CD4-positive, alpha-beta T cell treated with Interleukin-6 for 4 hours (primary cell): ENCODE measurements at places on chromosomes 7 and 10.

DNA sequence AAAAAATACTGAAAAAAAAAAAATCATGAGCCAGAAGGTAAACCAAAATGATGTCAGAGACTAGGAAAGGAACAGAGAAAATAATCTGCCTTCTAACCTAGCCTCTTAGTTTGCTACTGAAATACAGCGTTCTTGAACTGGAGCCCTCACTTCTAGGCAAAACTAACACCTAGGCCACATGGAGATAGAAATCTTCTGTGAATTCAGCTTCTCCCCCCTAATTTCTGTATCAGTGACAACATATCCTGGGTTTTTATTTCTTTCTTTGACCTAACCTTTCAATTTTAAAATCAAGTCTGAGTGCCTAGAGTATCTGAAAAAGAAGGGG, 100.1 kb upstream of the GLCCI1 start:
- no peak for DNase-seq

GRCh38 chr7:89849052-89849451, 305.2 kb upstream of the STEAP1 start:
- DNase-seq: no peak

DNA sequence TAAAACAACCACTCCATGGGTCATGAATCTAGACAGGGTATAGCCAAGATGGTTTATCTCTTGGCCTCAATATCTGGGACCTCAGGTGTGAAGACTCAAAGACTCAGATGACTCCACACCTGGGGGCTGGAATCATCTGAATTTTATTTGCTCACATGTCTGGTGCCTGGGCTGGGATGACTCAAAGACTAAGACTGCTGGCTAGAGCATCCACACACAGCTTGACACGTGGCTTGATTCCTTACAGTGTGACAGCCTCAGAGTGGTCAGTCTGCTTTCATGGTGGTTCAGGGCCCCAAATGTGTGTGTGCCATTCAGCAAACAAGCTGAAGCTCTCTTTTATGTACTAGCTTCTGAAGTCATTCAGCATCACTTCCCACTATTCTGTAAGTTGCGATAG, 333.7 kb downstream of the RNLS start:
- DNase-seq: no peak

DNA sequence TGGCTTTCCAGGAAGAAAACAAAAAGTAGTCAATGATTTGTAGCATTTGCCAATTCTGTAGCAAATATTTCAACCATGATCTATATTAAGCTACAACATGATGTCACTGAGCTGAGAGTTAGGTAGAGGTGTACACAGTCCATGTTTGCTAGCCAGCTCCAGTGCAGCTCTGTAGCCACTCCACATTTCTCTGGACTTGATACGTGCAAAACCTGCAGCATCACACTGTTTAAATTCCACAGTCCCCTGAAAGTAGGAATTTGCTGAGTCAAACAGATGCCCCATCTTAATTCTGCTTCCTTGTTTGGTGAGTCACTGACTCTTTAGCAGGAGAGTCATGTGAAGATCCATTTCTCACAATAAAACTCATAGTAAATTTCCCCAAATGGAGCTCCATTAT, 89.8 kb upstream of the LRRTM3 start:
- DNase-seq: no peak

DNA sequence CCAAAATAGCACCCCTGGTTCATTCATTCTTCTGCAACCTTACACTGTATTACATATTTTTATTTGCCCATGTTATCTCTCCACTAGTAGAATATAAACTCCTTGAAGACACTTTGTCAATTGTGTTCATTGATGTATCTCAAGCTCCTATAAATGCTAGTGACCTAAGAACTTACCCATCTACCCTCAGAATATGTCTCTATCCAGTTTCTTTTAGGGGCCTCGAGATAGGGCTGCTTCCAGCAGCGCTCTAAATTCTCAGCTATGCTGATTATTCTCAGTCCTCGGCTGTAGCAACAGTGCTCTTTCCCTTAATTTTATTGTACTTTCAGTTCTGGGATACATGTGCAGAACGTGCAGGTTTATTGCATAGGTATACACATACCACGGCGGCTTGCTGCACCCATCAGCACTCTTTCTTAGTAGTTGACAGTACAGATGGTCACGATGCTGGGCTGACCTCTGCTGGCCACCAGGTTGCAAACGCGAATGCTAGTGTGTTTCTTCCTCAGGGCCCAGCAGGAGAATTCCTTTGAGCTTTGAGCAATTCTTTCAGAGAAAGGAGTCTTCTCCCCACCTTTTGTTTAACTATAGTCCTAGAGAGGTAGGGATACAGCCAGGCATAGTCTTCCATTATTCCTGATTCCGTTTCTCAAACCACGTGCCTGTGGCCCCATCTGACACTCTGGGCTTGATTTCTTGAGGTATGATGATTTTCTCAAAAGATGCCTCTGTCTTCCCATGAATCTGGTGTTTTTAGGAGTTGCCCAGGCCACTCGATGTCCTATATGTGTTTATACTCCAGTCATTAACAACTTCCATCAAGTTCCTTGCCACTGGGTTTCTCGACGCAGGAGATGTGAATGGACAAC, 49.1 kb upstream of the CDC14C start:
- no peak for DNase-seq

DNA sequence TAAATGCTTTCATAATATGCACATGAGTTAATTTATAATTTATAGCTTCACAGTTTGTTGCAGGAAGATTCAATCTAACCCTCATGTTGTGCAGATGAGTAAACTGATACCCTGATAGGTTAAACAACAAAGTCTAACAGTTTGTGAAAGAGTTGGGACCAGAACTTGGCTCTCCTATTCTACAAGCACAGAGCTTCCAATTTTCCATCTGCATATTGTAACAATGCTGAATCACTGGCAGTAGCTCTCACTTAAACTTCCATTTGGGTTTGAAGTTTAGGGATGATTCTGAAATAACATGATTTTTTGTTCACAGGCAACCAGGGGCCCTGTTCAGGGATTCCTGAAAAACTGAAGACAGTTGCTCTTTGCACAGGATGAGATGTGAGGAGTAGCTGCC, 179.3 kb downstream of the XPNPEP1 start:
- no peak for DNase-seq

DNA sequence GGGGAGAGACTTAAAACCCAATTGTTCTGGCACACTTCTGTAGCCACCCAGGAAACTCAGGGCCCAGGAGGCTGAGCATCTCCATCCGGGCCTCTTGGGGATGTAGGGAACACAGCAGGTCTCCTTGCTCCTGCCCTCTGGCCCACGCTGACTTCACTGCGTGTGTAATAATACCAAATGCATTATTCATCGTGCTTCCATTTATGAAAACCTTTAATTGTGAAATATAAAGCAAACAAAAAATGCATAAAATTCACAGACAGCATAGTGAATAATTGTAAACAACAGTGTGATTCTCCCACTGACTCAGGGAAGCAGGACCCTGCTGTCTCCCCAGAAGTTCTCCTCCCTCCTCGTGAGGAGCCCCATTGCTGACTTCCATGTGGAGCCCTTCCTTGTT, 70.3 kb upstream of the SHH start:
- no peak for DNase-seq

- no peak for DNase-seq
Observed at GRCh38 chr7:13981070-13981469, 8.4 kb downstream of the ETV1 start.

DNA sequence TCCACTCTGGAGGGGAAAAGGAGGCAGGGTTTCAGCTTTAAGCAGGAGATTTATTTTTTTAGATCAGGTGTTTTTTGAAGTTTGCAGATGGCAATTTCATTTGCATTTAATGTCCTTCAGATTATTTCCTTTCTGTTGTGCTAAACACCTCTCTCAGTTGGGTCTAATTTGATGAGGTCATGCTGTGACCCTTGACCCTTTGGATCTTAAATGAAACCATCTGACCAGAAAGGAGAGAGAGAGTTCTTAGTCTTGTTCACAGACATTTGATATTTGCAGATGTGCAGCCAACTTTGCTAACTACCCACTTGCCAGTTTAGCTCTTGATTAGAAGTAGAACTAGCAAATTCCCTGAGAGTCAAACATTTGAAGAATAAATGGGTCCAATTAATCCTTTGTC, 101.5 kb upstream of the RAB11FIP2 start:
- no peak for DNase-seq

- no peak for DNase-seq
Observed at GRCh38 chr10:49284356-49284755, 14.6 kb upstream of the C10orf71 start.

- DNase-seq: no peak
Observed at GRCh38 chr10:661597-662222, 27.8 kb downstream of the DIP2C start.

- DNase-seq: no peak
Observed at GRCh38 chr7:30302656-30303311, 18.4 kb downstream of the ZNRF2 start.

GRCh38 chr10:87925570-87925969, 62.1 kb downstream of the PTEN start:
- DNase-seq: no peak

DNA sequence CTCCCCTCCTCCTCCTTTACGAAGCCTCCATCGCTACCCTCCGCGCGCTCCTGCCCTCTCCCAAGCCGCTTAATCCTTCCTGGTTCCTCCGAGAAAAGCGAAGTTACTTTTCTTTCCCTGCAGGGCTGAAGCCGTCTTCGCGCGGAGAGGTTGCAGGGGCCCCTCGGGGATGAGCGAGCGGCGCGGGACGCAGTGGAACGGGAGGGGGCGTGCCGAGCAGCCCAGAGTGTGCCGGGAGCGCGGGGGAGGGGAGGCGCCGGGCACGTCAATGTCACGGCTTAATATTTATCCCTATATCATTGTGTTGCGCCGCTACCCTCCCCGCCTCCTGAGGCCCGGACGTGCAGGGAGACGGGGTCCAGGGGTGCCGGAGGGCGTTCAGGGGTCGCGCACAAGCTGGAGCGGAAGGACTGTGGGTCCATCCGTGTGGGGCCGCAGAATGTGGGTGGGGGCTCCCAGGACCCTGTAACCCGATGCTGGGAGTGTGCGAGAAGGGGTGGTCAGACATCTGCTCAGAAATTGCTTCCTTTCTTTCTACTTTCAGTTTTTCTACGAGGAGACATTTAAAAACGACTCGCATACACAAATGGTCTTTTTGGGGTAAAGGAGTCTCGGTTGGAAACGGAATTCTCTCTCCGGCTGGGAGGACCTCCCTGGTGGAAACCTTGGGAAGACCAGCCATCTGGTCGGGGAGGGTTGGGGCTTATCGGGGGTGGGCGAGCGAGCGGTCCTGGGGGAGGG, 2.4 kb downstream of the CDK6 start:
- peak; percentile 83 for DNase-seq

DNA sequence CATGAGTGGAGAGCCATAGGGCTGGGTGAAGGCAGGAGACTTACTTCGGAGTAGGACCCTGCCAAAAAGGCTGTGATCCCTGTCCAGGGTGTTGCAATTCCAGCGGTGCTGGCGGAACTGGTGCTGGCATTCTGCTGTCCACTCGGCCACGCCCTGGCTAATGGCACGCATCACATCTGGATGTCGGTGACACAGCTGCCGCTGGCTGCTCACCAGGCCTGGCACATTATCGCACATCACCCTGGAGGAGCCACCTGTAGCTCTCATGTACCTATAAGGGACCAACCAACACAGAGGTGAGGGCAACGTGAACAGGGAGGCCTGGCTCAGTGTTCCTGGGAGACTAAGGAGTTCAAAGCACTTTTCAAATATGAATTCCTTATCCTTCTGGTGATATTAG, 2.3 kb downstream of the WNT2 start:
- no peak for DNase-seq

GRCh38 chr10:129320340-129320739, 146.7 kb upstream of the MGMT start:
- DNase-seq: no peak

GRCh38 chr10:110225441-110225755, 18.0 kb downstream of the MXI1 start:
- no peak for DNase-seq

GRCh38 chr7:139583826-139584553, 60.5 kb downstream of the CLEC2L start:
- no peak for DNase-seq

GRCh38 chr10:29924436-29924835, 134.9 kb downstream of the JCAD start:
- no peak for DNase-seq

- no peak for DNase-seq
Observed at GRCh38 chr7:46162609-46163008, 241.5 kb upstream of the IGFBP3 start.

- no peak for DNase-seq
Observed at GRCh38 chr10:24982319-24983112, 30.1 kb upstream of the PRTFDC1 start.

GRCh38 chr10:15428681-15429080, 57.6 kb upstream of the FAM171A1 start:
- no peak for DNase-seq

DNA sequence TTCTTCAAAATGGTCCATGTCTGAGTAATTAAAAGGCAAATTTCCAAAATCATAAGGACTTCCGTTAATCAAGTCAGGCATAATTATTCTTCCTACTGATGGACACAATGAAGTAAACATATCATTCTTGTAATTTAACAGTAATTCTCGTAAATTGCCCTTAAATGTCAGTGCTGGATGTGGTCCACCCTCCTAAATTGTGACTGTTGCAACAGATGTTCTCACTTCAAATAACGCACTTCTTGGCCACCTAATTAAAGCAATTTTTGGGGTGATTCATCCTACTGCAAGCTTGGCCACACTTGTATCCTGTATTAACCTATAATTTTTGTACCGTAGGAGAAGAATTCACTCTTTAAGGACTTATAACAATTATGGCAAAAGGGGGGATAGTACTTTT, 1.9 kb downstream of the COL1A2 start:
- DNase-seq: no peak

DNA sequence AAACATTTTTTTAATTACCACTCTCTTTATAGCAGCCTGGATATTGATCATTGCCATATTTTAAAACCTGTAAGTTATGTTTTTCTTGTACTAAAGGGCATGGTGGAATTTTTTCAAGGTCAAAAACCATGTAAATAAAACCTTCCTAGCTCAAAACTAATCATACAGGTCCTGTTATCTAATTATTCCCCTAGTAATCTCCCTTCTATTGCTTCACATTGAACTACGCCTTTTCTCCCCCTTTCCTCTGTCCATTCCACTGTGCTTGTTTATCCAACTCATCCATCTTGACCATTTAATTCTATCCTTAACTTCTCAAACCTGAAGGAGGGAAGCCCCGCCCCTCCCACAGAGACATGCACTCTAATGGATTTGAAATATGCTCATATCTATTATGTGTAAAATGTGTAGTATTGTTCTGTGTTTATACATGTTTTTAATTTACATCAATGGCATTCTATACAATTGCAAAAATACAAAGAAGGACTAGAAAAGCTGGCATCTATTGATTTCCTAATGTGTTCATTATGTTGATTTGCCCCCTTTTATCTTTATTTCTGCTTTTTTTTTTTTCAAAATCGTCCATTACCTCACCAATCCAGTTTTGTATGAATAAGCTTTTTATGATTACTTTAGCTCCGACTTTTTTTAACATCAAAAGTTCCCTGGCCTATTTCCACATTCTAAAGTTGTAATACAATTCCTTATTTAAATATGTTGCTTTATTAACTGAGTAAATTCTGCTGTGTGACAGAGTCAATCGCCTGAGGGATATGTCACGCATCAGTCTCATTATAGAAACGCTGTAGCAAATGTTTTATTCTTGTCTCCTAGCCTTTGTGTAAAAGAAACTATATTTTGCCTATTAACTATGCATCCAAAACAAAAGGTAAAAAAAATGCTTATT, 61.0 kb downstream of the MET start:
- DNase-seq: no peak
